GM12891 (cell line): ENCODE measurements at places on chromosomes 12 and 14.

- no peak for DNase-seq
These were observed 1.1 kb downstream of the PTPN6 start for GRCh38 chr12:6952121-6952862.

DNA sequence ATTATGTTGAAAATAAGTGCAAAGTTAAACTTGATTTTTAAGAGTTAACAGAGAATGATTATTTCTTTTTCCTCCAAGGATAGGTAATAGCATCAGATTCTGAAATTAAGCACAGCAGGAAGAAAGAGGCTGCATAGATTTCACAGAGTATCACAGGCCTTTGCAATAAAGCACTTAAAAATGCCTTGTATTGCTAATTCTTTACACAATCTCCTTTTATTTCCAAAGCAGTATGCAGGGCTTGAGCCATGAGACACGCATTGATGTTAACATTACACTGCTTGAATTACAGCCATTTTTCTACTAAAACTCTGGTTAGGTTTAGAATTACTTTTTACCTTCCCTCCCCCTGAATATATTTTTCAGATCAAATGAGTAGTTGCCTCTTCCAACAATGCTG is 398.3 kb downstream of the BCAT1 start:
- no peak for DNase-seq

- DNase-seq: no peak
These were observed 101.8 kb upstream of the NAP1L1 start for GRCh38 chr12:76186131-76186906.

DNA sequence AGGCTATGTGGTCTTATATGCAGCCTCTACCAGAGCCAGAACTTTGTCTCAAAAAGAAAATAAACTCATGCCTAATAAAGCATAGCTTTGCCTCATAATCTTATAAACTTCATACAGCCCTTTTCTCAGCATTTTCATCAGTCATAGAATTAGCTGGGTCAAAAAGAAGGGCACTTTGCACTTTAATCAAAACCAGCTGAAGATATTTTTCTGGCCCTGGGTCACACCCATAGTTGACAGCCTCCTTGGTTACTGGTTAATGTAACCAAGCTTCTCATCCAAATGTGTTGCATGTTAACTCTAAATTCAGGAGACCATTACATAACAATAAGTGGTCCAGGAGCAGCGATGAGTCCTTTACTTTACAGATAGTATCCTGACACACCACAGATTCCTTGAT is 558.2 kb downstream of the FLRT2 start:
- no peak for DNase-seq

DNA sequence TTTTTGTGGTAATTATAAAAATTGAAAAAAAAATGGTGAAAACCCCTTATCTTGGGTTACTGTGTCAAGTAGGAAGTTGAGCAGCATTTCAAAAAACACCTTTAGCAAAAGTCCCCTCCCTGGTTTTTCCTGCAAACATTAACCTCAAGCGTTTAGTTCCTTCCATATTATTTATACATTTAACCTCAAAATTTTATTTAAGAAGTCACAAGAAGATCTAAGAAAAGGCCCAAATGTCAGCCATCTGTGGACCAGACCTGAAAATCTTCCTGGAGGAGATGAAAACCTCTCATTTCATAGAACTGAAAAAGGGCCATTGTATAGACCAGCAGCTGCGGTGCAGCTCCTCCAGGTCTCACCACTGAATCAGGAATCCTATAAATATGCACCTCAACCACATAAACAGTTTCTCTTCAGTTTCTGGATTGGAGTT is 40.4 kb upstream of the BTG1 start:
- DNase-seq: no peak

GRCh38 chr12:113825705-113826104 is 140.4 kb downstream of the RBM19 start:
- DNase-seq: no peak

- DNase-seq: no peak
These were observed 210.9 kb downstream of the MED13L start for GRCh38 chr12:116066381-116067230.
